ENCODE measurements at places on chromosomes 6 and 20.

- no peak for DNase-seq
These were observed 19.0 kb downstream of the THBS2 start for GRCh38 chr6:169234634-169235033.

DNA sequence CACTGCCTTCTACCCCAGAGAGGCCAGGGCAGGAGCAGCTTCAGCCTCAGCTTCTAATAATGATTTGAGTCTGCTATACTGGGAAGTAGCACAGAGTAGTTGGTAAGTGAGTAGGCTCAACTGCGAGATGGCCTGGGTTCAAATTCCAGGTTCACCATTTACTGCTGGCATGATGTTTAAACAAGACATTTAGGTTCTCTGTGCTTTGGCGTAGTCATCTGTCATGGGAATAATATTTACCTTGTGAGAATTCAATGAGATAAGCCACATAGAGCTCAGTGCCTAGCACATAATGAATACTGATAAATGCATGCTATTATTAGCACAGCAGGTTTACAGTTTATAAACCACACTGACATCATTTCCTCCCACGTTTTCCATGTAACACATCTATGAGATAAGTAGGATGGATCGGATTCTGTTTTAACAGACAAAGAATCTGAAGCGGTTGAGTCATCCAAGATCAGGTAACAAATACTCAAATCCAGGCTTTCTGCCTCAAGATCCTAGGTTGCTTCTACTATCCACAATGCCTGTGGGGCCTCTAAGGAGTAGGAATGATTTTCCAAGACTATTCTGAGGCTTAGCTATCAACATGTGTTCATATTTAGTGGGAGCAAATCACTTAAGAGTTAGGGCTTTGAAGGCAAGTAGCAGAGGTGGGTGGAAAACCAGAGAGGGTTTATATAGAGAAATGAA, 72.9 kb upstream of the DTNBP1 start:
- no peak for DNase-seq

GRCh38 chr6:96391776-96392360, 129.7 kb upstream of the UFL1 start:
- no peak for DNase-seq

GRCh38 chr6:158826819-158827501, 7.8 kb upstream of the EZR start:
- no peak for DNase-seq

GRCh38 chr6:138250053-138250452, 31.8 kb upstream of the PBOV1 start:
- no peak for DNase-seq

DNA sequence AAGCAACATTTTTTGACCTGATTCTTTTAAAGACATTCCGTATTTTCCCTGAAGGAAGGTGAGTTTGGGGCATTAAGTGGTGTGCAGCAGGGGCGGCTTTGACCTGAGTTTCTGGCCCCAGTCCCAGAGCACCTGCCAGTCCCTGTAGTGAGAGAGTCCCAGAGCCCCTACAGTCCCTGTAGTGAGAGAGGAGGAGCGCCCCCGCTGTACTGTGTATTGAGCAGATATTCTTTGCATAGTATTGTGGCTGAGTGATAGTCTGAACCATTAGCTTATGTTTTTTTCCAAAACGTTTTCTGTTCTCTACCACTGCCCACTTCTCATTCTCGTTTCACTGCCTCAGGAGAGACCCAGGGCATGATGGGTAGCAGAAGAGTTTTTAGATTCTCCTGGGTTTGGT, 17.2 kb upstream of the SH3BGRL2 start:
- no peak for DNase-seq

GRCh38 chr6:21219241-21219640, 374.3 kb upstream of the SOX4 start:
- no peak for DNase-seq

DNA sequence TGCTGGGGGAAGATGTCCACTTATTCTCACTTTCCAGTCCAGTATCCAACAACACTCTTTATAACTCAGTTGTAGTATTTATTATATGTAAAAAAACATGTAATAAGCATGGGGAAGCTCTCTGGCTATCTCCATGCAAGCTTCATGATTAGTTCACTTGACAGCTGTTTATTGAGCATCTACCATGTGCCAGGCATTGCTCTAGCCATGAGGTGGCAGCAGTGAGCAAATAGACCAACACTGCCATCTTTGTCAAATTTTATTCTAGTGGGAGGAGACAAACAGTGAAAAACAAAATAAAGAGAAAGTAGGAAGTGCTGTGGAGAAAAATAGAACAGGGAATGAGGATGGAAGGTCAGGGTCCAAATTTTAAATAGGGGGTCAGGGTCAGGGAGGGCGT, 131.8 kb downstream of the CFAP61 start:
- DNase-seq = no peak

GRCh38 chr6:33836806-33837469, 33.1 kb upstream of the MLN start:
- no peak for DNase-seq

GRCh38 chr6:69673298-69673697, 123.5 kb downstream of the LMBRD1 start:
- no peak for DNase-seq

GRCh38 chr6:33082702-33083101, 6.9 kb downstream of the HLA-DPB1 start:
- DNase-seq = no peak

DNA sequence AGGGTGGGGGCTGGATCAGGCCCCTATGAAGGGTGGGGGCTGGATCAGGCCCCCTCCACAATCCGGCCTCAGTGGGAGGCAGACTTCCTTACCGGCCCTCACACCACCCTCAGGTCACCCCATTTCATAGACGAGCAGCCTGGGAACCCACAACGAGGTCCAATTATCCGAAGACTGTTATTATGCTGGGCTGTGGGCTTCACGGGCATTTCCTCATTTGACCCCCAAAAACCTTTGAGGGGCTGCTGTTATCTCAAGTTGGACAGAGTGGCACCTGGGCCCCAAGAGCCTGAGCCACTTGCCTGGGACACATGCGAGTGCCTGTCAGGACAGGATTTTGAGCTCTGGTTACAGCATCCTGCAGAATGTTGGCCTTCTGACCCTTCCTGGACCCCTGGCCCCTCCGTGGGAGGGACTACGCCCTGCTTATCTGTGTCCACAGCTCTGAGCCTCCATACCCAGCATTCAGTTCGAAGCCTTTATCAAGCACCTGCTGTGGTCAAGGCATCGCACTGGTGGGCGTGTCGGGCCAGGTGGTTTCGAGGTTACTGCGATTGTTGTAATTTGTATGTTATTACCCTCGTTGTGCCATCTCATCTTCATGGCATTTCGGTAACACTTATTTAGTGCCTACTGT, 34.5 kb upstream of the PCMTD2 start:
- no peak for DNase-seq

- no peak for DNase-seq
These were observed 149.7 kb upstream of the SIM1 start for GRCh38 chr6:100614386-100614785.

DNA sequence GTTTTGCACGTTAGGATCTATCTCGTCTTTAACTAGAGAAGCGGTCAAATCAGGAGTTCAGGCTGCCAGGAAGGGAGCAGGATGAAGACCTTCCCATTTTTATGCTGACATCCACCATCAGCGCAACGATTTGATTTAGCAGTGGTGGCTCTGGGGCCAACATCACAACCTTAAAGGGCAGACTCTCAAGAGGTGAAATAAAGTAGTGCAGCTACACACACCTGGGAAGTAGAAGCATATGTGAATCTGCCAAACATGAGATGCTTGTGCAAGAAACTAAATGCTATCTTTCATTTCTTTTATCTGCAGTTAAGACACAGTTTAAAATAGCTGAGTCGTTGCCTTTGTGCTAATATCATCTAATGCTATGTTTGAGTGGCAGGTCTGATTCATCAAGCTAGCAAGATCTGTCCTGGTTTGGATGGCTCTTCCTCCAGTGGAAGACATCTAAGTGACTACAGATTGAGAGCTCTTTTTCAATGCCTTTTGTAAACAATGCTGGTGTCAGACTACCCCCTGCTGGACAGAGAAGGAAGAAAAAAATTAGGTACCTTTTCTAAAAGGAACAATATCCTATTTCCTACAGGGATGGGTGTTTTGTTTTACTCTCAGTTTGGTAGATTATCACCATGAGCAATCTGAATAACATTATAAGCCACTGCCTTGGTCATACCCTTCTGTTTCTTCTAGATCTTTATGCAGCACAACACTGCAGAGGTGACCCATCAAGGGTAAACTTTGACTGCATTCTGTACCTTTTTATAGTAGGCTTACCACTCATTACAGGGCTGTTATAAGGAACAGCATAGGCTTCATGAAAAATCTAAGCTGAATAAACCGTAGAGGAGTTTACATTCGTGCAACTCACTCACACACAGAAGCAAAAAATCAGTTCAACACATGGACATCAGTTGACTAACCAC, 171.6 kb upstream of the FBXL4 start:
- no peak for DNase-seq

- DNase-seq = no peak
These were observed 17.6 kb upstream of the PYGB start for GRCh38 chr20:25230166-25230831.

DNA sequence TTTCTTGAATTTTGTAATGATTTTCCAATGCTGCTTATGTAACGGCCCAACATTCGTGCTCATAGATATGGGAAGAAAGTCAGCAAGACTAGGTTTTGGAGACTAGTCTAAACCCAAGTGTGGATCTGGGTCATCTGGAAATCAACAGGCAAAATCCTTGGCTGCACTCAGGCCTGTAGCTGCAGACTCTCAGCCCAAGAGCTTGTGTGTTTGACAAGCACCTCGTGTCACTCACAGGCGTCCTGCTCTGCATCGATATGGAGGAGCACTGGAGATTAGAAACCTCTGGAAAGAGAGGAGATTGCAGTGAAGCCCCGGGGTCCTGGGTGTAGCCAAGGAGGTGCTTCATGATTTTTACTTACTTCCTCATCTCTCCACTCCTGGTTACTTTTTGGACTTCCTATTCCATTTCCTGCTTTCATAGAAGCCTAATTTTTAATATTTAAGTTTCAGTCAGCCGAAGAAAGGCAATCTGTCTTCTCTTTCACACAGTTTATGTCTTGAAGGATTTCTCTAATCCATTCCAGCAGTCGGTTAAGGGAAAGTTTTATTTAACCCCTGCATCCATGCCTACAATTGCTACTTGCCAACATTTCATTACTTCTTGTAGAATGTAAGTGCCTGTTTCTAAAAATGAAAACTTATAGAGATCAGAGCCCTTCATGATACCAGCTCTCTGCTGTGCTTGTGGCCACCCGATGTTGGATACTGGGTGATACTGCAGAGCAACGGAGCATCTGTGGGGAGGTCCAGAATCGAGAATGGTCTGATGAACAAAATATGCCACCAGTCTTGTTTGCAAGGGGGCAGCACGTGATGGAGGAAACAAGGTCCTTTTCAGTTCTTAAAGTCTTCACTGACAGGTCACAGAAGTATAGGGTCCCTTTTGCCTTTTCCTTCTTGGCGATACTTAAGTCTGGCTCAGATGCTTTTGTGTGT, 296.3 kb downstream of the QKI start:
- no peak for DNase-seq

DNA sequence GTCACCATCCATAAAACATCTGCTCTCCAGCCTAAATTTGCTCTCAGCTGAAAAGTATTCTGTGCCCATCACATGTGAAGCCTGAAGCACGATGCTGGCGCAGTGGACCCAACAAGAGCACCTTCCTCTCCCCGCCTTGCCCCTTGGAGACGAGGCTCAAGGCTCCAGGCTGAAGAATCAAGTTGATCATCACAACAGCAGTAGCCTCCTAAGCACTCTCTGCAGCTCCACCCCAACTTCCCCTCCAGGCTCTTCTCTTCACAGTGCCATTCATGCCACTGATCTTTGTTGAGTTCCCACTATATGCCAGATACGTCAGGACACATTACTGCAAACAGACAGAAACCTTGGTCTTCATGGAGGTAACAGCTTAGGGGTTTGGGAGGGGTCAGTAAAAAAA, 41.6 kb upstream of the ZNF217 start:
- DNase-seq = no peak

GRCh38 chr6:69705954-69706353, 90.9 kb downstream of the LMBRD1 start:
- no peak for DNase-seq

DNA sequence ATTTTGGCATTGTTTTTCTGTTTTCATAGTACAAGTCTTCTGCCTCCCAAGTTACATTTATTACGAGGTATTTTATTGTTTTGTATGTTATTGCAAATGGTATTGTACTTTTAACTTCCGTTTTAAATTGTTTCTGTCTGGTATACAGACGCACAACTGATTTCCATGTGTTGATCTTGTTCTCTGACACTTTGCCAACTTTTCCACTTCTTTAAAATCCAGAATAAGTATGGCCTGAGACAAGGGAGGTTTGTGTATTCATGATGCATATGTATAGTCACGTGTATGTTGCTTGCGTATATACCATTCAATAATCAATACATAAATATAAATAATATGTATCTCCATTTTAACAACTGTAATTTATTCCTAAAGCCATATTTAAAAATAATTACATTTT, 41.2 kb downstream of the THBS2 start:
- no peak for DNase-seq

DNA sequence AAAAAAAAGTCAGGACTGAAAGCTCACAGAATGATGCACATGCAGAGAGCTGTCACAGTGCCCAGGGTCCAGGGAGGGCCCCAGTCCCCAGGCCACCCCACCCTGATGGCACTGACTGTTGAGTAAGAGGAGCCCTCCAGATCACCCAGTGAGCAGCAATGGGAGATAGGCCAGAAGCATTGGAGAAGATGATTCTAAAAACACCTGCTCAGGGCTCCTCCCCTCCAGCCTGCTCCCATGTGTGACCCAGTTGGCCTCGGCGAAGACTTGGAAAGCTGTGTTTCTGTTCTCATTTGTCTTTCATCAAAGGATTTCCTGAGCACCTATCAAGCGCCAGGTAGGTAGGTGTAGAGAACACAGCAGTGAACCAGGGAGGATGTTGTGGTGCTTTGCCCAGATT, 43.9 kb upstream of the DSN1 start:
- no peak for DNase-seq

GRCh38 chr20:48769069-48769983, 58.5 kb downstream of the PREX1 start:
- peak; percentile 67 for DNase-seq

DNA sequence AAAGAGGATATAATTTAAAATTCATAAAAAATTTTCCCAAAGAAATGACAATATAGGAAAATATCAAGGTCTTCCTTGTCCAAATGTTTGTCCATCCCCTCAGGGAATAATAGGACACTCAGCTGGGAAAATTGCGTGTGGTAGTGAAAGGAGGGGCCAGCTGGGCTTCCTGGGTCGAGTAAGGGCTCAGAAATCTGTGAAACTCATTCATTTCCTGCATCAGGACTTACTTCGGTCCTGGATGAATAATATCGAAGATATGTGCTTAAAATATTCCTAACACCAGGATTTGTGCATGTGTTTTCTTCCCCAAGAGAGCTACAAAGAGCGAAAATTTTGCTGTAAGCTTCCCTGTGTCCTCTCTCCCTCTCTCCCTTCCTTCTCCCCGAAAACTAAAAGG, 118.2 kb upstream of the GJE1 start:
- no peak for DNase-seq

DNA sequence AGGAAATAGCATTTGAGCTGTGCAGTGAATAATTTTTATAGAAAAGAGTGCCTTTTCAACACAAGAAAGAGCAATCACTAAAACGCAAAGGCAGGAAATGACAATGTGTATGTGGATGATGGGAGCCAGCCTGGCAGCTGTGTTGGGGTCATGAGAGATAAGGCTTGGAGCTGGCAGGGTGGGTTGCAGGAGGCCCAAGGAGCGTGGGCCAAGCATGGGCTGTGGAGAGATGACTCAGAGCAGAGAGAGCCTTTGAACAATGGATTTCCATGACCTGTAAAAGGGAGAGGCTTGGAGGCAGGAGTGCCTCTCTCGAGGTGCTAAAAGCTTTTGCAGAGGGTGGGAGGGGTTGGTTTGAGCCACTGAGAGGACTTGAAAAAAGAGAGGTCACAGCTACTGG, 6.6 kb upstream of the TBC1D7 start:
- no peak for DNase-seq

All from stimulated activated CD4-positive, alpha-beta T cell treated with anti-CD3 and anti-CD28 coated beads, Interleukin-15, amount 100 ng/mL, for 1 hour (primary cell).